ENCODE measurements at places on chromosomes 3 and 15. TPM values are rescaled to one million over a fixed set of nuclear protein-coding genes. Genes with fewer than 3 reads are reported as not detected.

Gene TMEM40
- total RNA-seq, result 35.4 TPM

Gene DPPA2
- not detected for total RNA-seq

Gene GHSR
- not detected for total RNA-seq

Gene FAM107A
- total RNA-seq, result not detected

Gene ARGFX
- total RNA-seq, result not detected

Gene SLC15A2
- 2.4 TPM for total RNA-seq

All from nasal cavity respiratory epithelium epithelial cell of viscerocranial mucosa (primary cell).